Mucosa of gallbladder (tissue), 1 donor: ENCODE measurements at places on chromosomes 16 and 17.
A peak's percentile ranks its signal among the peaks of the same experiment; 100 is the strongest.

GRCh38 chr16:68331879-68332410 lies 21.1 kb downstream of the PRMT7 start:
- DNase-seq: no peak

DNA sequence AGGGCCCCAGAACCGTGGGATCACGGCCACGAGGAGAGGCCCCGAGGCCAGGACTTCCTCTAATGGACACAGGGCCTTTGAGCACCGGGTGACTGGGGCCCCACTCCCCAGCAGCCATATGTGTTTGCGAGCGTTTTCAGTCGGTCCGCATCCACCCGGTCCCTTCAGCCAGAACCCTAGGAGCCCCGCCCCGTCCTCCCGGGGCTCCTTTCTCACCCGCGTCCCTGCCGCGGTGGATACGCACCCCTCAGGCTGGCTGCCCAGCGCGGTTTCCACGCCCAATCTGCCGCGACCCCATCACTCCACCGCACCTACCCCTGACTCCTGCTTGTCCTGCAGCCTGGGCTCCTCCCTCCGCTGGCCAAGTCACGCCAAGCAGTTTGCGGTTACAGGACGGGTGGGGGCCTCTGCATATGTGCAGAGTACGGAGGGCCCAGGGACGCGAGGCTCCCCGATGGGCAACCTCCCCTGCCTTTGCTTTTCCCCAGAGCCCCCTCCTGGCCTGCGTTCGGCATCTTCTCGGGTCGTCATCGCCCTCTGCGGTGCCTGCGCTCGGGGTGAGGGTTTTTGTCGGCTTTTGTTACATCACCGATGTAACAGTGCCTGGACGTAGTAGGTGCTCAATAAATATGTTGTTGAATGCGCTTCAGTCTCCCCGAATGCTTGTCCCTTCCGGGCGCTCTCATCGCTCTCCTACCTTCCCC lies 1.0 kb upstream of the TTYH2 start:
- no peak for DNase-seq

GRCh38 chr17:57403236-57403635 lies 146.9 kb downstream of the MSI2 start:
- no peak for DNase-seq

DNA sequence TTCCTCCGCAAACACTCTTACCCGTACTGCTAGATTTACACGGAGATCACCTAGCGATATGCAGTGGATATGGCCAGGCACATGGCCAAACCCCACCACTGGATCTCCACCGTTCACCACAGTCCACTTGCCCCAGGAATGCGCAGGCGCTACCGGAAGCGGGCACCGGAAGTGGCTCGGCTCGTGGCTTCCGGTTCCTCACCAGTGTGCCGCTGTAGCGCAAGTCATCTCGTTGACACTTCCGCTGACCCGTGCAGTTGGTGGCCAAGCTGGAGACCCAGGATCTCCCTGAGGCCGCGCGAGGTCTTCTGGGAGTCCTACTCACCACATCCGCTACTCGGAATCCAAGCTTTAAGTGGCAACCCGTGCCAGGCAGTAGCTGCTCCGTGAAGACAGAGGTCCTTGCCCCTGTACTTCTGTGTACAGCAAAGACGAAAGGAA lies 11.5 kb downstream of the ZNF597 start:
- peak; percentile 38 for DNase-seq

- DNase-seq: no peak
These were observed 30.9 kb upstream of the CDC42EP4 start for GRCh38 chr17:73342541-73343167.

GRCh38 chr17:44338702-44339101 lies 6.4 kb upstream of the GRN start:
- no peak for DNase-seq

GRCh38 chr17:38324141-38324697 lies 19.5 kb downstream of the GPR179 start:
- no peak for DNase-seq

DNA sequence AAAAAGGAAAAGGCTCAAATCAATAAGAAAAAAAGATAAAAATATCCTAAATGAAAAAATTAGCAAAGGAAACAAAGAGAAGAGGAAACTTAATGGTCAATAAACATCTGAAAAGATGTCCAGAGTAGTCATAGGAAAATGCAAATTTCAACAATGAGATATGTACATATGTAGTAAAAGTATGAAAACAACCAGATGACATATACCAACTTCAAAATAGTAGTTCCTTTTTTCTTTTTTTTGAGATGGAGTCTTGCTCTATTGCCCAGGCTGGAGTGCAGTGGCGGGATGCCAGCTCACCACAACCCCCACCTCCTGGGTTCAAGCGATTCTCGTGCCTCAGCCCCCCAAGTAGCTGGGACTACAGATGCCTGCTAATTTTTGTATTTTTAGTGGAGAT lies 21.7 kb upstream of the NFAT5 start:
- no peak for DNase-seq

DNA sequence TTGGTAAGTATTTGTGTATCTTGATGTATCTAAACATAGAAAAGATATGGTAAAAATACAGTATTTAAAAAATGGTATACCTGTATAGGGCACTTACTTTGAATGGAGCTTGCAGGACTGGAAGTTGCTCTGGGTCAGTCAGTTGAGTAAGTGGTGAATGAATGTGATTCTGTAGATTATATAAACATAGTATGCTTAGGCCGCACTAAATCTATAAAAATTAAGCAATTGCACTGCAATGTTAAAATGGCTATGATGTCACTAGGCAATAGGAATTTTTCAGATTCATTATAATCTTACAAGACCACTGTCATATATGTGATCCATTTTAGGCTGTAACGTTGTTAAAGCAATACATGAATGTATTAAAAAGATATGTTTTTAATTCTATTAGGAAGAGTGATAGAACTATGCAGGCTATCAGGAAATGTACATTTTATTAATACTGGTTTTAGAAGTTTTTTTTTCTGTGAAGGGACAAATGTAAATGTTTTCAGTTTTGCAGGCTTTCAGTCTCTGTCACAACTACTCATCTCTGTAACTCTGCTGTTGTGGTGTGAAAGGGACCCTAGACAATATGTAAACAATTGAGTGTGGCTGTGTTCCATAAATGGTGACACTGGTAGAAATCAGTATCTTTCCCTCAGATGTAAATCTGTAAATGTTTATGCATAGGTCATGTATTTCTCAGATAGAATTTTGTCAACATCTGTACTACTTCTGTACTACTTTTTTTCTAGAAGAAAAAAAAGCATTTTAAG lies 10.5 kb downstream of the CBFB start:
- DNase-seq: no peak

DNA sequence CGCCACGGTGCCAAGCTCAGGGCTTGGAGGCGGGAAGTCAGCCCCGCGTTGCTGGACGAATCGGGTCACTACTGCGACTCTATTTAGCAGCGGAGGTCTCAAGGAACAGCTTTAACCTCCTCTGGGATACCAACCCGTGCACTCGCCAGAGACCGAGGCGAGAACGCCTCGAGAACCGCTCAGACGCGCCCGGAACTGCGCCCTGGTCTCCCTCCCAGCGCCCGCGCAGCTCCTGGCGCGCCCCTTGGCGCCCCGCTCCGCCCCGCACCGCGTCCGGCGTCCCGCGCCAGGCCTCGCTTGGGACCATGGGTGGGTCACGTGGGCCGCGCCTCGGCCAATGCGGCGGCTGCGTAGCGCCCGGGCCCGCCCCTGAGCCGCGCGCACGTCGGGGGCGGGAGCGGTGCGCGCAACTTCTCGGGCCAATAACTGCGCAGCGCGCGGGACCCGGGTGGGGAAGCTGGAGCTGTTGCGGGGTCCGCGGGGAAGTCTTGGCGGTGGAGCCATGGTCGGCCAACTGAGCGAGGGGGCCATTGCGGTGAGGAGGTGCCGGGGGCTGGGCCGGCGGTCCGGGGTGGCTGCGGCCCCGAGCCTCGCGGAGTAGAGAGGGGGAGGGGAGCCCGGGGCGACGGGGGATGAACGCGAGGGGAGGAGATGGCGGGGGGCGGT lies at the start of the genes RPA1 and SMYD4:
RPA1 (plus strand) TSS at position 414 of the 666 bp plus-strand sequence; CDS start at position 503, 89 bp downstream.
SMYD4 (minus strand) TSS at position 311 of the 666 bp plus-strand sequence. CDS start 1,908 bp downstream, outside the sequence.
- peak; percentile 89 for DNase-seq

DNA sequence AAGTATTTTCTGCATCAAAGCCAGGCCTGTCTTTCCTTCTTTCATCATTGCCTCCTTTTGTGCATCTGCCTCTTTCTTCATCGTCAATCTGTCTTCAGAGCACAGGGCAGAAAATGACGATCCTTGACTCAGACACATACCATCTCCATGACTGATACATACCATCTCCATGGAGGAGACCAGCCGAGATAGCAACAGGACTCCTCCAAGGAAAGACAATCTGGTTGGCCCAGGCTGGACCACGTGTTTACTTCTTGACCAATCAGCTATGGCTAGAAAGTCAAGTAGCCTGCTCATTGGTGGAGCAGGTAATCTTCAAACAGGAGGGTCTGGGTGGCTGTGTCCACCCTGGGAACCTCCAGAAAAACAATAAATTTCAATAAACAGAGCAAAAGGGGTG lies 164.6 kb downstream of the CPPED1 start:
- DNase-seq: no peak

DNA sequence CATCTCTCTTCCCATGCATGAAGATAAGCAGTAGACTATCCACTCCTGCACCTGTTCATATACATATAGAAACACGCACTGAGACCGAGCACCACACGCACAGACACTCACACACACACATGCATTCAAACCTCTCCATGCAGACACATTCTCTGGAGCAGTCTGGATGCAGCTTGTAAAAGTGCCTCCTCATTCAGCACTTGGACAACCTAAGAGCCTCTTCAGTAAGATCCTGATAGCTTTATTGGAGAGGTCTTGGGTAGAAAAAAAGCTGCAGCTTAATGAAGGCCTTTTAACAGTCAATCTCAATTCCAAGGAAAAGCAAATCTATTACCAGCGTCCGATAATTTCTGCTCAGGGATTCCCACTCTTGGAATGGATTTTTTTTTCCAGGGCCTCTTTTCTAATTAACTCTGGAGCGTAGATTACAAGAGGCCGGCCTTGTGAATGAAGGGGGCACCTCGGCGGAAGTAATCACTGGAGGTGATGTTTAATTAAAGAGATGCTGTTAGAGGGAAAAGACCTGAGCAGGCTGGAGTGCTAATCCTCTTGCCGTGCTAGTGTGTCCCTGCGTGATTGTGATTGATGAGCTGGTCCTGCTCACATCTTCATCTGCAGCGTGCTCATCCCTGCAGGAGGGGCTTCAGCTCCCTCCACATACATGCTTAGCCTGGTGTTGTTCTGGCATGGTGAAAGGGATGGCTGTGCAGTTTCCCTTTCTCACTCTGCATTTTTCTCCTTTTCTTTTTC lies 155.1 kb downstream of the RBFOX1 start:
- DNase-seq: no peak

- DNase-seq: no peak
These were observed 11.8 kb downstream of the METTL9 start for GRCh38 chr16:21611198-21611555.

GRCh38 chr16:13244770-13245169 lies 343.4 kb downstream of the SHISA9 start:
- DNase-seq: no peak

- DNase-seq: no peak
These were observed 13.5 kb downstream of the ADORA2B start for GRCh38 chr17:15958484-15958854.

DNA sequence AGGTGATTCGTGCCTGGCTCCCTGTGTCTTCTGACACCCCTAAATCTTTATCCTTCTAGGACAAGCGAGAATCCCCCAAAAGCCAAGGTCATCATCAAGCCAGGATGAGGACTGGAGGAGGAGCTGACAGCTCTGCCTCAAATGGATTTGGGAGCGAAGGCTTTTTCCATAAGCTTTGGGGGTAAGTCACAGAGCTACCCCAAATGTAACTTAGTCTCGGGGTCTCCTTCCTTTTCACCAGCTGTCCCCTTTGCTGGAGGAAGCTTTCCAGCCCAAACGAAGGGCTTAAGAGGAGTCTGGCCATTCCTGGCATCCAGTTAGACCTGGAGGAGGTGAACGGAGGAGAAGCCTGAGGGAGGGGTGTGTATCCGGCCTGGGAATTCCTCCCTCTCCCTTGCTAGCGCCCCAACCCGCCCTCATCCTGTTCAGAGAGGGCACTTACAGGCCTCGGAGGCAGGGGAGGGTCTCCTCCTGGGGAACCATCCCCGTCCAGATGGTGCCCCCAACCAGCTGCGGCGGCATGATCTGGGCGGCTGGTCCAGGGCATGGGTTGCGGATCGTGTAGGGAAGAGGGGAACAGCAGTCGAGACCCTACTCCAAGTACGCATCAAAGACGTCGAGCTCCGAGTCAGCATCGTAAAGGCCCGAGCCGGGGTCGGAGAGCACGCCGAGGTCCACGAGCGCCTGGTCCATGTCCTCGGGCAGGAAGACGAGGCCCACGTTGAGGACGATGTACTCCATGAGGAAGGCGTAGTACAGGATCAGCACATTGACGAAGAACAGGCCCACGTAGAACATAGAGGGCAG lies 938 bp downstream of the DEXI start:
- no peak for DNase-seq

GRCh38 chr17:19578545-19578944 lies 44.9 kb downstream of the SLC47A1 start:
- DNase-seq: no peak

DNA sequence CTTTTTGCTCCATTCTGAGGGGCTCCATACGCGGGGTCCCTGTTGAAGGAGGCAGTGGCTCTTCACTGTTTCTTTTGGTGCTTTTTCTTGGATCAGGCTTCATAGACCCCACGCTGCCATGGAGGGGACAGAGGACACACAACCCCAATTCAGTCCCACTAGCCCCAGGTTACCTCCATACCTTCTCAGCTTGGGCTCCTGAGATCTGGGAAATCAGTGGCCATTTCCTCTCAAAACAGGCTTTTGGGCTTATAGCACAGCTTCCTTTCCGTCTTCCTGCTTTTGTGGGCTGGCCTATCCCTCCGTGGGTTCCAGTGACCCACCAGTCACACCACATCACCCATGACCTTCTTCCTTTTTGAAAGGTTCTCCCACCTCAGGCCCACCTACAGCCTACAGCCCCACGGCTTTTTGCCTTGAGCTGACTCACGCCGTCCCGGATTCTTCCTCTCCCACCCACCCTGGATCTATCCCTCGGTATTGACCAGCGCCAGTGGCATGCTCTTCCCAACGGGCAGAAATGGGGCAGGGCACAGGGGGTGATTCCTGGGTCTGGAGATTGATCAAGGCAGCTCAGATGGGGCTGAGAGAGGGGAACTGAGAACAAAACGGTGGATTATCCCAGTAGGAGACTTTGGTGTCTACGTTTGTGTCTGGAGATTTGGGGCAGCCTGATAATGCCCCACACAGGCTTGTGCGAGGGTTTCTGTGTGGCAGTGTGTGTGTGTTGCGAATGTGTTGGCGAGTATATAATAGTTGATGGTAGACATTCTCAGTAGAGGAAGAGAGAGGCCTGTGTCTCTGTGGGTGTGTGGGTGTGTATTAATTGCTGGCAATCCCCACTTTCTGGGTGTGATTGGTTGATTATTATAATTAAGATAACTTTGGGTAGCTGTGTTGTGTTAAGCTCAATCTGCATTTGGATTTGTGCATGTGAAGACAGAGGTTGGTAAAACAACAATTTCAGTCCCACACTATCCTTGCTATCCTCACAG lies 3.8 kb downstream of the TBX21 start:
- DNase-seq: no peak

- no peak for DNase-seq
These were observed 27.3 kb downstream of the STAT5A start for GRCh38 chr17:42315402-42316156.

- no peak for DNase-seq
These were observed 30.1 kb downstream of the ACSF3 start for GRCh38 chr16:89123831-89124100.

GRCh38 chr16:53971616-53972015 lies 267.7 kb downstream of the FTO start:
- DNase-seq: no peak

- peak; percentile 99 for DNase-seq
These were observed at the start of gene CEP131 for GRCh38 chr17:81222906-81223761. Gene CEP131 (minus strand): TSS chr17:81222965. CDS start chr17:81220056, 2,909 bp downstream.
